ENCODE measurements at places on chromosomes 1 and 21. TPM values are rescaled to one million over a fixed set of nuclear protein-coding genes. Genes with fewer than 3 reads are reported as not detected.

DNA sequence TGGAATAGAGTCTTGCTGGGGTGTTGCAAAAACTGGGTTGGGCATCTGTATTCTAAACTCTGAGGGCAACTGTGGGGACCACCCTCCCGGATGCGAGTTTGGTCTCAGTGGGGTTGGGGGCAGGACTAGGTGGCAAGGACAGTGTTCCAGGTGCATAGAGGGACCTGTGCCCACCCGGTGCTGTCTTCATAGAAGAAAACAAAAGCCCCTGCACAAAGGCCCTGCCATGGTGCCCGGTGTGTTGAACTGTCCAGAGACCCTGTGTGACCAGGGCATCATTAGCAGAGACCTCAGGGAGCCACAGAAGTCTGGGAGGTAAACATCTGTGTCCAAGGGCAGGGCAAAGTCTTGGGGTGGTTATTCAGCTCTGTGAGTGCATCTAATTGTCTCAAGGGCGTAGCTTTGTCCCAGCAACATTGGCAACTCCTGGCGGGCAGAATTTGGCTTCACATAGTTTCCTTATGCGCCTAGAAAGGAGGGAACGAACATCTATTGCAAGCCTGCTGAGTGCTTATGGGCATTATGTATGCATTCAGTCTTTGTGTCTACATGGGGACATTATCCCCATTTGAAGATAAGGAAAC, 72.2 kb upstream of the IFFO2 start:
- no peak for DNase-seq

GRCh38 chr1:6245086-6245868, 1.3 kb downstream of the HES3 start:
- peak; percentile 88 for DNase-seq

GRCh38 chr1:157566484-157567300, 14.4 kb upstream of the FCRL5 start:
- no peak for DNase-seq

- DNase-seq: peak; percentile 81
Measured at GRCh38 chr1:170586321-170587252, 54.6 kb downstream of the GORAB start.

- DNase-seq: no peak
Measured at GRCh38 chr1:230682882-230683610, 30.9 kb downstream of the AGT start.

Gene CD1B
- not detected for polyA plus RNA-seq

Gene CYP2J2
- polyA plus RNA-seq: 93.5 TPM

Gene SPATA46
- polyA plus RNA-seq: not detected
